ENCODE measurements at places on chromosomes 5 and 9.

- no peak for DNase-seq
Measured at GRCh38 chr5:155935723-155936122, 391.2 kb upstream of the SGCD start.

DNA sequence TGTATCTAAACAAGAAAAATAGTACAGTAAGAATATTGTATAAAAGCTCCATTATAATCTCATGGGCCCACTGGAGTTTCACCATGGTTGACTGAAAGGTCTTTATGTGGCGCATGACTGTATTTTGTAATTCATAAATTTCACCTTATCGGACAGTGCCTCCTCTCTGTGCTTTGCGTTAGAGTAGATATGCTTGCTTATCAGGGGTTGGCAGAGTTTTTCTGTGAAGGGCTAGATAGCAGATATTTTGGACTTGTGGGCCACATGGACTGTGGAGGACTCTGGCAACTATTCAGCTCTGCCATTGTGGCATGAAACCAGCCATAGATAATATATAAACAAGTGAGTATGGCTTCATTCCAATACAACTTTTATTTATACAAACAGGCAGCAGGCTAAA is 23.2 kb downstream of the GAPVD1 start:
- no peak for DNase-seq

GRCh38 chr9:70811638-70812037 is 309.8 kb downstream of the TRPM3 start:
- DNase-seq: no peak

GRCh38 chr9:124285903-124286291 is 28.1 kb downstream of the NEK6 start:
- no peak for DNase-seq

DNA sequence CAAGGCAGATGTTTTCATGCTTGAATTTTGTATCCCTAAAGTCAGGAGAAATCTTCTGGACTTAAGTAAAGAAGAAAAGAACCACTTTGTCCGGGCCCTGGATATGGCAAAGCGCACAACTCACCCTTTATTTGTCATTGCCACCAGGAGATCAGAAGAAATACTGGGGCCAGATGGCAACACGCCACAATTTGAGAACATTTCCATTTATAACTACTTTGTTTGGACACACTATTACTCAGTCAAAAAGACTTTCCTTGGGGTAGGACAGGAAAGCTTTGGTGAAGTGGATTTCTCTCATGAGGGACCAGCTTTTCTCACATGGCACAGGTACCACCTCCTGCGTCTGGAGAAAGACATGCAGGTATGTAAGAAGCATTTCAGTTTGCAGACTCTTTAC is 2.3 kb downstream of the TYRP1 start:
- DNase-seq: no peak

DNA sequence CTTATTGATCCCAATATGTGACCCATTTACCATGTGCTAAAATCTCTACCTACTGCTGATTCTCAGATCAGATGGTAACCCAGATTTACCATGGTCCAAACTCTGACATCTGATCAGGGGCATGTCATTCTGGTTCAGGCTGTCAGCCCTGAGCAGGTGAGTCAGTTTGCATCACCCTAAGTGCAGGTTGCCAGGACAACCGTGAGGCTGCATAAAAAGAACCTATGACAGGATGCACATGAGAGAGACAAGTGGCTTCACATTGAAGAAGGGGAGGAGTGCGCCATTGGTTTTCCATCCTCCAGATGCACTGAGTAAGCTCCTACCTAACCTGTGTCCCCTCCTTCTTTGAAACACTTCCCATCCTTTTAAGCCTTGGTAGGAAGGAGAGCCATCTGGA is 801 bp upstream of the PRSS3 start:
- DNase-seq: no peak

- DNase-seq: no peak
Measured at GRCh38 chr9:133621725-133622267, 12.6 kb upstream of the FAM163B start.

DNA sequence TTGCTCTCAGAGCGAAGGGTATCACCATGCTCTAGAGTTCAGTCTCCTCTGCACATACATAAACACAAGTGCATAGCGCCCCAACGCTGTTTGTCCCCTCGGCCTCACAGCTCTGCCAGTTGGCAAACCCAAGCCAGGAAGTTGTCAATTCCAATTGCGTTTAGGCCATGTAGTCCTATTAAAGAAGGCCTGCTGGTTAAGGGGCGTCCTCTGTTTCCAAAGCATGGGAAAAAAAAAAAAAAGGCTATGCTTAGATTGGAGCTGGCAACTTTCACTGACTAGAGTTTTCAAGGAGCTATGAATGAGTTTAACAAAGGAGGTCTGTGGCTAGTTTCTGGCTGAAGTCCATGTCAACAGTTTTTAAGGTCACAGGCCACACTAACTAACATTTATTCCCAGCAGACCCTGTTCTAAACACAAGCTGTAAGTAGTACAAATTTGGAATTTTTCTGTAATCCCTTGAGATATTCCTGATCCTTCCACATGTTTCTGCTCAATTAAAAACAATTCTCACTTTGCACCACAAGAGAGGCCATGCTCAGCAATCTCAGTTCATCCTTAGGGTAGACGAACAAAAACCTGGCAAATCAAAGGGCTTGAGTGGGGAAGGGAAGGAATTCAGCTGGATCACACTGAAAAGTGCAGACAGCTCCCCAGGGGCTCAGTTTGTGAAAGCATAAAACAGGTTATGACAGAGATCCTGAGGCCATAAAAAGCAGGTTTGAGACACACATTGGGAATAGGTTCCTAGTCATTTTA is 187.7 kb downstream of the DENND1A start:
- no peak for DNase-seq

GRCh38 chr5:124963236-124963919 is 216.9 kb upstream of the ZNF608 start:
- no peak for DNase-seq

- DNase-seq: no peak
Measured at GRCh38 chr5:119070578-119070827, 384 bp upstream of the DMXL1 start.

DNA sequence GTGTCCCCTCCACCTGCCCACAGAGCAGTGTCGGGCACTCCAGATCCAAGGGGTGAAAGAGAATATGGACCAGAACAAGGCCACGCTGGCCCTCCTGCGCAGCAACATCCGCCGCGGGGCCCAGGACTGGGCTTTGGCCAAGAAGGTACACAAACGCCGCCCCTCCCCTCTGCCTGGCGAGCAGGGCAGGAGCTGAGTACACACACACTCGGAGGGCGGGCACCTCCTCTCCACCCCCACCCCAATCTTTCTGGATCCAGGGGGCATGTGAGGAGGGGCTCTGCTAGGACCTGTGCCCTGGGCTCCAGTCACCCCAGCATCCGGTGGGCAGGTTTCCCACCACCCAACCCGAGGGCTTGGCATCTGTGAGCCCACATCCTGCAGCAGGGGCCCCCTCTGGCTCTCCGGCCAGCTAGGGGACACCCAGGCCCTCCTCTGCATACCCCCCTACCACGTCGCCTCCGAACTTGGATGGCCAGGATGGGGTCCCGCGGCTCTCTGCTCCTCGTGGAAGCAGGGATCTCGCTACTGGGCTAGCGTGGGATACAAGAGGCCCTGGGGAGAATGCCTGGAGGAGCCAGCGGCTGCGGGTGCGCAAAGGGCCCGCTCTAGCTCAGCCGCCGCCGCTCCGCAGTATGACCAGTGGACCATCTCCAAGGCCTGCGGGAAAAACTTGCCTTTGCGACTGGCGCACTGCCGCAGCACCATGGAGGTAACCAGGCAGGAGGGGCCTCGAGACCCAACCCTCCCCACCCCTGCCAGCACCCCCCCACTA is 3.1 kb downstream of the CCDC183 start:
- no peak for DNase-seq

- no peak for DNase-seq
Measured at GRCh38 chr5:134143431-134143830, 28.9 kb downstream of the TCF7 start.

DNA sequence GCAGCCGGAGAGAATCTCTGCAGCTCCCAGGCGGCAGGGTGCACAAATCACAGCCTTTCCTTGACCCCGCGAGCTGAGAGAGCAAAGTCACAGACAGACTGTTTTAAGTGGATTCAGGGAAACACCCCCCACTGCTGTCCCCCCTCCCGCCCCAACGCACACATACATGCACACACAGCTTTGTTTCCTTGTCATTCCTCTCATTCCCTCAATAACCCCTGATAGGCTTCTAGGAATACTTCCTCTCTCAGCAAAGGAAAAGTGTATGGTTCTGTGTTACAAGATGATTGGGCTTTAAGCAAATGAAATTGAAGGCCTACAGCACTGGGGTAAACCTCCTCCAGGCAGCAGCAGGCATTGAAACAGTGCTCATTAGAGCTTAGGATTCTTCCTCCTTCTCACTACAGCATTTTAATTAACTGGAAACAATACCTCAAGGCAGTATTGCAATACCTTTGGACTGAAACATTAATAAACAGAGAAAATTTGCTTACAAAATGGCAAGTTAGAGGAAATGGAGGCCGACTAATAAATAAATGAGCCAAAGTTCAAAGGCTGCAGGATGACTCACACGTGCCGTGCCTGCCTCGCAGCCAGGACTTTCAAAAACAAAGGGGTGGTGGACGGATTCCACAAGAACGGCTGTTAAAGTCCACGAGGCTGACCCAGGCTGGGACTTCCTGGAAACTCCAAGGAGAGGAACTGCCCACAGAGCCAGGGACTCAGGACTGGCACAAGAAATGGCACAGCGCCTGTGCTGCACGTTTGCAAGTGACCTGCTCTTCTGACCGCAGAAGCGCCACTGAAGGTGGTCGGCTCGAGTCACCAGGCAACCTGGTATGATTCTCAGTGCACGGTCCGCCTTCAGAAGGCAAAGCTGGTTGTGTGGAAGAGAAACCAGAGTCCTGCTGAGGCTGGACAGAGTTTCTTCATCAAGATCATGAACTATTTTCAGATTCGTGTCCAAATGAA is 236.2 kb downstream of the SYK start:
- no peak for DNase-seq

GRCh38 chr5:54936201-54936600 is 49.2 kb downstream of the ESM1 start:
- no peak for DNase-seq

DNA sequence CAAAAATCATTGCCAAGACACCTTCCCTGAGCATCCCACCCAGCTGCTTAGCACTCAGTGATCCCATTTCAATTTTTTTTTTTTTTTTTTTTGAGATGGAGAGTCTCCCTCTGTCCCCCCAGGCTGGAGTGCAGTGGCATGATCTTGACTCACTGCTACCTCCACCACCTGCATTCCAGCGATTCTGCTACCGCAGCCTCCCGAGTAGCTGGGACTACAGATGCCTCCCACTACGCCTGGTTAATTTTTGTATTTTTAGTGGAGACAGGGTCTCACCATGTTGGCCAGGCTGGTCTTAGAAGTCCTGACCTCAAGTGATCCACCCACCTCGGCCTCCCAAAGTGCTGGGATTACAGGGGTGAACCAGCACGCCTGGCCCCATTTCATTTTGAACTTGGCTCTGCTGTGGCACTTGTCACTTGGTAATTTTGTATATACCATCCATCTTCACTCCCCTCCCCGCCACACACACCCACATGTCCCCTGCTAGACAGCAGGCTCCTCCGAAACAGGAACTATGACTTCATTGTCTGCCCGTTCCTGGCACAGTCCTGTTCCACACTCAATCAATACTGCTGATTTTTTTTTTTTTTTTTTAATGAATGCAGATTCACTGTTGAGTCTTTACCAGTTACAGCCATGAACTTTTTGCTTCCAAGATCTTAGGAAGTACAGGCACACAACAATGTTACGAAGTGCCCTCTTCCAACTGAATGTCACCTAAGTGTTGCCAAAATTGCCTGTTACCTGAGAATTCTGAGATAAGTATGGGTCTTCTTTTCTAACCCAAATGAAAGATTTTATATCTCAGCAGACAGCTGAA is 17.3 kb upstream of the ZBTB34 start:
- DNase-seq: no peak

DNA sequence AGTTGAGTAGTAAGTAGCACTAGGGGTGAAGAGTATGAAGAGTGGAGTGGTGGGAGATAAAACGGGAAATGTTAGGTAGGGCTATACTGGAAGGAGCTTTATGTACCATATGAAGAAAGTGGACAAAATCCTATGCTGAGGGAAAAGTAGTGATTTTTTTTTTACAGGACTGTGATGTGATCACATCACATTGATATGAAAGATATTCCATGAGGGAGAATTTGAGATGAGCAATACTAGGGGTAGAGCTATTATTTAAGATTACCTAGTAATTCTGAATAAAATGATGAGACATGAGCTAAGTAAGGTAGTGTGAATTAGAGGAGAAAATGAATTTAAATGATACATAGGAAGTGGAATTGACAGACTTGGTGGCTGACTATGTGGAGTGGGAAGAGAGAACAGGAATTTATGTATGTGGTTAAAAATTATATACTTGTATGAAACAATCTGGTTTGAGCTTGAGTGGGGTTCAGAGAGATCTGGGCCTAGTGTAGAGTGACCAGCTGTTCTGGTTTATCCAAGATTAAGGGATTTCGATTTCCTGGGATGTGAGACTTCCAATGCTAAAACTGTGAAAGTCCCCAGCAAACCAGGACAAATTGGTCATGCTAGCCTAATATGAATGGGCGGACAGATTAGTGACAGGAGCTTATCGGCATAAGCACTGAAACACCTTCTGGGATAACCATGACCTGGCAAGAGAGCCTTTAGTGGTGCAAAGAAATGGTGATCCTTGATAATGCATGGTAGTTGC is 29.3 kb upstream of the STOM start:
- no peak for DNase-seq

- no peak for DNase-seq
Measured at GRCh38 chr9:129379886-129380285, 201.8 kb upstream of the IER5L start.

DNA sequence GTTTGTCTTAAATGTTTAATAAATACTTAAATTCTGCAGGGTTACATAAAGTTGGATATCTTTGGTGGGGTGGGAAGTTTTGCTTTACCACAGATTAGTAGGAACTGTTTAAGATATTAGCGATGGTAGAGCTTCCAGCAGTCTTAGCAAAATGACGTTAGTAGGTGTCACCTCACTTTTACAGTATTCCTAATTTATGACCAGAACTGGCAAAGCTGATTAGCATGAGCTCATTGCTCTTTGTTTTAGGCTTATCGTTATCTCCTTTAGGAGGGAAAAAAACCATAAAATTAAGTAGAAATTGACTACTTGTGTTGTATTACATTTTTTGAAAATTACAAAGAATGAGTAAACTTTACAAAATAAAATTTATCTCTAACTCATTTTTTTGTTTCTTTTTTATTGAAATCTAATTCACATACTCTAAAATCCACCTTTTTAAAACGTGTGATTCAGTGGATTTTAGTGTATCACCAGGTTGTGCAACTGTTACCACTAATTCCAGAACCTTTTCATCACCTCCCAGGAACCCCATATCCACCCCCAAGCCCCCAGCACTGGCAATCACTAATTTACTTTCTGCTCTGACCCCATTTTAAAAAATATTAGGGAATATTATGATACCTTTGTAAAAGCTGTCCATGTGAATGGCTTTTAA is 129.5 kb downstream of the TRIO start:
- no peak for DNase-seq
